T-cell (primary cell): ENCODE measurements at places on chromosomes 13 and 19. TPM values are rescaled to one million over a fixed set of nuclear protein-coding genes. Genes with fewer than 3 reads are reported as not detected.

- H3K27ac ChIP-seq: no peak within 1 kb of the TSS
- H3K27me3 ChIP-seq: peaks cover 7% of the 10 kb centered on the region
- no peaks in the 10 kb centered on the region for H3K4me1 ChIP-seq
- no peak within 1 kb of the TSS for H3K4me3 ChIP-seq
- no peak for DNase-seq
These were observed at the start of gene SLC10A2 for GRCh38 chr13:103066079-103066780. Gene SLC10A2 (minus strand): TSS chr13:103066417. CDS start chr13:103066249, 168 bp downstream.

DNA sequence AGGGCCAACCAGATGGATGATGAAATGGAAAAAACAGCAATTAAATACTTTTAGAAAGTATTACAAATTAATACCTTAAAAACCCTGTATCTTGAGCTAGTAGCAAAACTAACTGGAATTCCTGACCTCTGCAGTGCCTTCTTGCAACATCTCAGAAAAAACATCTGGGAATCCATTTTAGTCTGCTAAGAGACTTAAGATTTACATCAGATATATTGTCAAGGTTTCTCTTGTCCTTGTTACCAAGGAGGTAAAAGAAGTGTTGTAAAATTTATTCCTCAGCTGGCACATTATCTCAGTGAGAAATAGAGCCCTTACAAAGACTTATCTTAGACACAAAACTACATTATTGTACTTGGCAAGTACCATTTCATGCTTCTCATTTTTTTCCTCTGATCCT, 18.5 kb downstream of the KCNRG start:
- no peaks in the 10 kb centered on the region for H3K4me1 ChIP-seq
- H3K4me3 ChIP-seq: no peak overlapping the region
- H3K27ac ChIP-seq: no peak overlapping the region
- DNase-seq: no peak
- no peaks in the 10 kb centered on the region for H3K27me3 ChIP-seq

GRCh38 chr13:111630406-111630805, 310.0 kb downstream of the TEX29 start:
- no peak overlapping the region for H3K27ac ChIP-seq
- DNase-seq: no peak
- H3K4me3 ChIP-seq: no peak overlapping the region
- H3K27me3 ChIP-seq: no peaks in the 10 kb centered on the region

- peak overlapping the region; percentile 49 for H3K27ac ChIP-seq
- peaks cover 12% of the 10 kb centered on the region for H3K4me1 ChIP-seq
- no peaks in the 10 kb centered on the region for H3K36me3 ChIP-seq
- H3K27me3 ChIP-seq: no peaks in the 10 kb centered on the region
These were observed 1.1 kb downstream of the NUDT19 start for GRCh38 chr19:32692727-32693061.

The FAM216B gene
- not detected for total RNA-seq

The KLK6 gene
- total RNA-seq: not detected
